ENCODE measurements at places on chromosomes 7 and 10.
A peak's percentile ranks its signal among the peaks of the same experiment; 100 is the strongest.

GRCh38 chr10:74174521-74174920 lies 23.5 kb downstream of the ADK start:
- DNase-seq: no peak

DNA sequence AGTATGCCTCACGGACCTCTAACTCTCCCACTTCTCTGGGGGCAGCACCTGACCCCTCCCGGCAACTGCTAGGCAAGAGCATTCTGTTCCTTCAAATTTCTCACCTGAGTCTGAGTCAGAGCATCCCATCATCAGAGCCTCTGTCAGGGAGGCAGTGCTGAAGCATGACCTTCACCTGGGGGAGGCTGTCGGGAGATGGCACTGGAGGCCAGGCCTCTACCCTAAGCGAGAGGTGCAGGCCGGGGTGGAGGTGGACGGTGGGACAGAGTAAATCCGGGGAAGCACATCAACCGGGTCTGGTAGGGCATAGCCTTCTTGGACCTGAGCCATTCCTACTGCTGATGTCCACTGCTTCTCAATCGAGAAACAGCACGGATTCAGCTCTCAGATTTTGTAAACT lies 90.4 kb downstream of the SPAG6 start:
- no peak for DNase-seq

GRCh38 chr10:47415520-47416304 lies 31.6 kb upstream of the ZNF488 start:
- no peak for DNase-seq

- DNase-seq: no peak
Measured at GRCh38 chr10:98016772-98017475, 13.5 kb downstream of the CRTAC1 start.

DNA sequence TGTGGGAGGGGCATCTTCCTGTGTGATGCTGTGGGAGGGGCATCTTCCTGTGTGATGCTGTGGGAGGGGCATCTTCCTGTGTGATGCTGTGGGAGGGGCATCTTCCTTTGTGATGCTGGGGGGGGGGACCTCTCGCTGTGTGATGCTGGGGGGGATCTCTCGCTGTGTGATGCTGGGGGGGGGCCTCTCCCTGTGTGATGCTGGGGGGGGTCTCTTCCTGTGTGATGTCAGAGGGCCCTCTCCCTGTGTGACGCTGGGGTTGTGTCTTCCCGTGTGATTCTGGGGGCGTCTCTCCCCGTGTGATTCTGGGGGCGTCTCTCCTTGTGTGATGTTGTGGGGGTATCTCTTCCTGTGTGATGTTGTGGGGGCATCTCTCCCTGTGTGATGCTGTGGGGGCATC lies 27.9 kb upstream of the DPYSL4 start:
- no peak for DNase-seq

DNA sequence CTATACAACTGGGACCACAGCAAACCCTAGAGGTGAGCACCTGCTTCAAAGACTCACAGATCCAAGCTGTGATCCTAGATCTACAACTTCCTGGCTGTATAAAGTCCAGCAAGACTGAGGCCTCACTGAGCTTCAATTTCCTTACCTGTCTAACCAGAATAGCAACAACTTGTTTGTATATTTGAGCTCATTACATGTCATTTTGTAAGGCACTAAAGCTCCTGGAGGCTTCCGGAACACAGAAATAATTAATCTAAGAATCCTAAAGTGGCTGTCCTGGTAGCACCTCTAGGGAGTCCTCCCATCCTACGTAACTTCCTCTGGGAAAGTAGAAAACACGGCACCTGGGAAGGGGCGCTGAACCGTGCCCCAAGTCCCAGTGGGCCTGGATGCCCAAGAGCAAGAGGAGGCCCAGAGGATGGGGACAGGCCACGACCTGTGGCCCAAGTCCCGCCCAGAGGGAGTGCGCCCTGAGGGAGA lies 39.4 kb downstream of the HK1 start:
- no peak for DNase-seq

DNA sequence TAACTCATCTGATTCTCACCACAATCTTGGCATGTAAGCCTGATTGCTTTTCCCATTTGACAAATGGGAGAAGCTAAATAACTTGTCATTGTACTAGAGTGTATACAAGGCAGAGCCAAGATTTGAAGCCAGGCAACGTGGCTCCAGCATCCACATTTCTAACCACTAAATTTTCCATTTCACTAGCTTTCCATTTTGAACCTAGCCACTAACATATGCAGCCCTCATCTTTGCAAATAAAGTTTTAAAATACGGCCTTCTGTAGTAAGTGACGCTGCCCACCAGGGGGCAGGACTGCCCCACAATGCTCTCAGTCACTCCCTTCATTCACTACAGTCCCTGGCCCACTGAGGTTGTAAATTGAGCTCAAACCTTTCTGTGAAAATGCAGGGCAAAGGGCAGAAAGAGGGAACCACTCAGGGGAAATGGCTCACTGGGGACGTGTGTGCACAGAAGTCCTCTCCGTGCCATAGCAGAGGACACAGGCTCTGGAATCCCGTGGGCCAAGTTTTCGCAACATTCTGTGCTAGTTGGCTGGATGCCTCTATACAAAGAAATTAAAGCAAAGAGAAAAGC lies 315.7 kb downstream of the TNS3 start:
- peak; percentile 84 for DNase-seq

DNA sequence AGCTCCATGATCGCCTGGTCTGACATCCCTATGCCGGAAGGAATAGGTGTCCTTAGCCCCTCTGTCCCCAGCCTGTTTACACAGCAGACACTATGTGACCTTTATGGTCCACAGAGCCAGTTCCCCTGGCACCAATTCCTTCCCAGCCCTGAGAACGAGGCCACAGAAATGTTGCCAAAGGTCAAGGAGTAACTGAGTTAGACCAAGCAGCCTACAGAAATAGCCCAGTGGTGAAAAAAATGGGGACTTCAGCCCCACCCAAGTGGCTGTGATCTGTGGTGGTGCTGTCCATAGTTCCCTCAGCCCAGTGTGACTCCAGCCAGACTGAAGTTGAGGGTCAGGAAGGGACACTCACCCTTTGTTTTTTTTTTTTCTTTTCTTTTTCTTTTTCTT lies 2.5 kb downstream of the PGAM2 start:
- DNase-seq: no peak

GRCh38 chr7:100008525-100008924 lies 6.9 kb upstream of the ZKSCAN1 start:
- no peak for DNase-seq

DNA sequence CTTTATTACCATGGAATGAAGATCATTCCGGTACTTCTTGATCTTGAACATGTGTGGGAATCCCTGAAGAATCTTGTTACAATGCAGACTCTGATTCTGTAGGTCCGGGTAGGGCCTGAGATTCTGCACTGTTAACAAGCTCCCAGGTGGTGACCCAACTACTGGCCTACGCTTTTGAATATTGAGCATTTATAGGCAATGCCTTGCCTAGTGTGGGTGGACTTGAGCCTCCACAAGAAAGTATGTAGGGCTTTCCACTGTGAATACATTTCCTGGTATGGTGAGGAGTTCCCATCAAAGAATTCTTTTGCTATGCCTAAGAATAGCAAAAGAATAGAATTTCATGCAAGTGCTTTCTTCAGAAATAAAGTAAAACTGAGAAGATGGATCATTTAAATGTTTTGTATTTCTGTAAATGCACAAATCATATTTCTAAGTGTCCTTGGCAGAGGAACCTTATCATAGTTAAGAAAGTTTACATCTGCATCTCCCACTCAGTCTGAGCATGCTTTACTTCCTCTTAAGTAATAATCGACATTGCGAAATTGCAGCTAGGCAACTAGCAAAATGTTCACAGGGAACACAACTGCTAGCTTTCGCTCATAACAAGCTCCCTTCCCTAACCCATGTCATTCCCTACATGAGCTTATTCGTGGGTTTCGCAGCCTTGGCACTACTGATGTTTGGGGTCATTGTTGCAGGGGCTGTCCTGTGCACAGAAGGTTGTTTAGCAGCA lies 71.4 kb downstream of the AHR start:
- peak; percentile 92 for DNase-seq

- DNase-seq: no peak
Measured at GRCh38 chr7:143248761-143249354, 14.4 kb upstream of the GSTK1 start.

DNA sequence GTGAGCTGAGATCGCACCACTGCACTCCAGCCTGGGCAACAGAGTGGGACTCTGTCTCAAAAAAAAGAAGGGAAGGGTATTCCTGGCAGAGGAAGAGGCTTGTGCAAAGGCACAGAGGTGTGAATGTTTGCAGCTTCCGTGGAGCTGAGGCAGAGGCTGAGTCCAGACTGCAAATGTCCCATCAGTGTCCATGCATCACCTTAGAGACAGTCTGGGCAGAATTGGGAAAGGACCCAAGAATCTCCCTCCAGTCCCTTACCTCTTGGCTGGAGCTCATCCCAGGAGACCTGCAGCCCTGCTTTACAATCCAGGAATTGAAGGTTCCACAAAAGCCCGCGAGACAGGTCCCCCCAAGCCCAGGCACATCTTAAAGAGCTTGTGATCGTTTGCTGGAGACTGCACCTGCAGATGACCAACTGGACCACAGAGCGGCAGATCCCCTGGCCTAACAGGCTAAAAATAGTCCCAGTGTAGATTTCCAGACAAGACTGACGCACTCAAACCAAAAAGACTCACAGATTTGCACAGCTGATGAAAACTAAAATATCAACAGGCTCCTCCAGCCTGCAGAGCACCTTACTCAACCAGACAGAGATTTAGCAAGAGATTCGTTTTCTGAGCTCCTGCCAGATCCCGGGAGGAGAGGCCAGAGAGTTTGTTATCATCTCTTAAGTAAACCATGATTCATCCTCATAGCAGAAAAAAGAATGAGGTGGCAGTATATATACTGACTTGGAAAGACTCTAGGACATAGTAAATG lies 22.9 kb upstream of the NANOS1 start:
- no peak for DNase-seq

GRCh38 chr7:13166801-13167200 lies 479.4 kb downstream of the ARL4A start:
- no peak for DNase-seq

- DNase-seq: no peak
Measured at GRCh38 chr7:140176122-140176701, 571 bp downstream of the KDM7A start.

DNA sequence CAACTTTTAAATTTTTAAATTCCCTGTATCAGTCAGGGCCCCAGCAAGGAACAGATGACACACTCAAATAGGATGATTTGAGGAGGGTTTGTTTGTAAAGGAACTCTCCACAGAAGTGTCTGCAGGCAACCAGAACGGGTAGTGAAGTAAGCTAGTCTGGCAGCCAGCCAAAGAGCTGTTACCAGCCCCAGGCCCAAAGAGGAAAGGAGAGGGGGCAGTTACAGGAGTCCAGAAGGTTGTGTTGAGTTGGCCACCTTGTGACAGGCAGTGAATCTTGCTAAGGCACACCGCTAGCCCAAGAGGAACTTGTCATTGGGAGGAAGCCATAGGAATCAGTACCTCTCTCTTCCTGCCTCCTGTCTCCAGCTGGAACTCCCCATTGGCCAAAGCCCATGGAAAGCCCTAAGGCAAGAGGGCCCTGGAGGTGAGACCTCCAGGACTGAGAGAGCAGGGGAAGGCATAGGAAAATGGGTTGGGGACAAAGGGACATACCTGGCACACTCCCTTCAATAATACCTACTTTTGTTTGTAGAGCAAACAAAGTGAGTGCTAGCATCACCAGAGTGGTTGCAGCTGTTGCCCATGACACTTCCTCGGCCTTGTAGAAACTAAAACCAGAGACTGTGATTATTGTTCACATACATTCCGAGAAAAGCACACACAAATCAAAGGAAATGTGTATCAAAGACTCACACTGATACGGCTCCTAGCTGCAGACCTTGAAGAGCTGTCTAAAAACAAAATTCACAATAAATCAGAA lies 25.4 kb upstream of the GATAD1 start:
- peak; percentile 70 for DNase-seq

DNA sequence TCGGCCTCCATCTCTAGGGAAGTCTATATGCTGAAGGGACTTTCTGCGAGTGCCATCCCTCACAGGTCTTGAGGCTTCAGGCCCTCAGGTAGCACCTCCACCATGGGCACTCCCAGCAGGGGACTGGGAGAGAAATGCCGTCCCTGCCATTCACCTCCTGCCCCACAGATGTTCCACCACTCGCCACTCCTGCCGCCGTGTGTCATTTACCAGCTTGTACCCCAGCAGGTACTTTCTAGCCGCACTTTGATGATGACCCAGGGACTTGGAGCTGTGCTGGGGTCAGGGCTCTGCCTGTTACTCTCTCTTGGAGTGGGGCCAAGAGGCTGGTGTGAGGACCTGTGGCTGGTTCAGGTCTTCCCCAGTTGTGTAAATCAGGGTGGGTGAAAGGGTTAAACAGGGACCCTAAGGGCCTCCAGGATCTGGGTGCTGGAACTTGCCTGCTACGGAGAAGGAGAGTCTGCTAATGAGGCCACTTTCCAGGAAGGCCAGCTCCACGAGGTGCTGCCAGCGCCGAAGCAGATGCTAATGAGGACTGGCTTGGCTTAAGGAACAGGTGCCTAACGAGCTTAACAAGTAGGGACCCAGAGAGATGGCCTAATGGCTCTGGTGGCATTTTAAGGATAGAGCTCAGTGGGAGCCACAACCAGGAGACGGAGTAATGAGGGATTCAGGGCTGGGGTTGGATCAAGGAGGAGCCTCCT lies 32.4 kb downstream of the CRHR2 start:
- no peak for DNase-seq

DNA sequence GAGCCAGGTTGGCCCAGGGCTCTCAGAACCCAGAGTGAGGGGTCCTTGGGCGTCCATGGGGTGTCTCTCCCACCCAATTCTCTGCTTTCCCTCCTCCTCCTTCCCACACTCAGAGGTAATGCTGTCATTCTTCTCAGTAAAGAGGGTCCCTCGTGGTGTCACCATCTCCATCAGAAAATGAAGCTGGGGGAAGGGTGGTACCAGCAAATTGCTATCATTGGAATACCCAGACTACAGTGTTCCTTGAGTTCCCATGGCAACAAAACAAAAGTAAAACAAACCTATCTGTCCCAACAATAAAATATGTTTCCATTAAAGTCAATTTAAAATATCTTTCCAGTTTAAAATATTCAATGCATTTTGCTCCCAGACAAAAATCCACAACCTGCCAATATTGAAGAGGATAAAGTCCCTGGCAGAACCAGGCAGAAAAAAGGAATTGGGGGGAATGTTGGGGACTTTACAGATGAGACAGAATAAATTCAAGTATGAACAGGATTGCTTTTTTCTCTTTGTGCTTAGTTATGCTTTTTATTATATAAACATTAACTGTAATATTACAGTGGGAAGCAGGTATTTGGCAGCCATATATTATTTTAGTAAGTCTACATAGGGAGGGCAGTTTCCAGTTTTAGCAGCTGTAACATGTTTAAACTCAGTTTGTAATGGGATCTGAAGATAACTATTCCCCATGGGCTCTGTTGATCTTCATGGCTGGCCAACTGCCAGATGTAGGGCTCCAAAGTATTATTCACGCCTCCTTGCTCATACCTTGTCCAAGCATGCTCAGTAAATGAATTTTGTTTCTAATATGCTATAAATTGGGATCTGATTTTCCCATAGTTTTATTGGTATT lies 182.1 kb downstream of the ARID5B start:
- DNase-seq: peak; percentile 57

DNA sequence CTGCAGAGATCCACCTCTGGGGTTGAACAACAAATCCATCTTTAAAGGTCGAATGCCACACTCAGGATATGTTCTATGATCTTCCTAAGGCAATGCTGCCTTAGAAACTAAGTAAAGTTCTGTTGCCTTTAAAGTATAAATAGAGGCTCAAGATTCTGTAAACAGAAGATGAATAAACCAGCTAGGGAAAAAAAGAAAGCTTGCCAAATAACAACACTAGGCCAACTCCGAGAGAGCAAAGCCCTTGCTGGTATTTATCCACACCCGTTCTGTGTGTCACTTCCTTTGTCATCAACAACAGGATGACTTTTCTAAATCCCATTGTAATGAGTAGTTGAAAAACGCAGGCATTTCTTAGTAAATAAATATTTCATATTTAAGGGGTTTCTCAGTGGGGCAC lies 330.0 kb upstream of the GLI3 start:
- DNase-seq: no peak
